T47D (cell line): ENCODE measurements at places on chromosomes 12 and 14.

- DNase-seq: no peak
Observed at GRCh38 chr14:36134038-36134437, 42.5 kb downstream of the PTCSC3 start.

- no peak for DNase-seq
Observed at GRCh38 chr14:53180272-53181221, 27.4 kb upstream of the DDHD1 start.

DNA sequence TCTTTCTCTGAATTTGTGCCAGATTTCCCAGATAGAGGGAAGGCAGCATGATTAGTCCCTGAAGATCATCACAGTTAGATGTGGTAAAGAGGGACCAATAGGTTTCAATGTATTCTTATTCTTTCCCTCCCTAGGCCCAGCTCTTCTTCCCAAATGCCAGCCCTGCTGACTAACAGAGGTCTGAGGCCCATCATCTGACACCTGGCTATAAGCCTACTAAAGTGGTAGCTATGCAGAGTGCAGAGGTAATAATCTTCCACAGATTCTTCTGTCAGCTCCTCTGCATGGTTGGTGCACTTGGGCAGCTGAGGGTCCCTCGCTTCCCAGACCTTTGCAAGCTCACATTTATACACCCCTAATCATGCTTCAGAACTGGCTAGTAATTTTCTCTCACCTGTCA, 63.7 kb upstream of the PZP start:
- no peak for DNase-seq

GRCh38 chr14:42014301-42014700, 407.6 kb downstream of the LRFN5 start:
- no peak for DNase-seq

GRCh38 chr12:128844031-128844635, 9.1 kb upstream of the GLT1D1 start:
- no peak for DNase-seq

DNA sequence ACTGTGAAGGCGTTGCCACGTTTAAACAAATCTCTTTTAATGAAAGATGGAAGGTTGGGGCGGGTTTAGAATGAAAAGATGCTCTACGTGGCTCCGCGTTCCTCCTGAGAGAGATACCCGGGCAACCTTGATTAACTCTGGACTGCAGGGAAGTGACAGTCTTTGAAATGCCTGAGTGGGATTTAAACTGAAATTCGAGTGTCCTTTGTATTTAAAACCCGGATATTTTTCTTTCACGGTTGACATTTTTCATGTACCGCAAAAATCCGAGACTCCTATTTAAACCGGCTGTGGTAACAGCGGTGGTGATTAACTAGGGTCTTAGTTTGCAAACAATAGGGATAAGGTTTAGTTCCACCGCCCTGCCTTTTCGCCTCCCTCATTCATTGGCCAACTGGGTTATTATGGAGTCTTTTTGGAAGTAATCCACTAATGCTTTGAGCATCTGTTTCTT, 707 bp downstream of the G2E3 start:
- DNase-seq: no peak

DNA sequence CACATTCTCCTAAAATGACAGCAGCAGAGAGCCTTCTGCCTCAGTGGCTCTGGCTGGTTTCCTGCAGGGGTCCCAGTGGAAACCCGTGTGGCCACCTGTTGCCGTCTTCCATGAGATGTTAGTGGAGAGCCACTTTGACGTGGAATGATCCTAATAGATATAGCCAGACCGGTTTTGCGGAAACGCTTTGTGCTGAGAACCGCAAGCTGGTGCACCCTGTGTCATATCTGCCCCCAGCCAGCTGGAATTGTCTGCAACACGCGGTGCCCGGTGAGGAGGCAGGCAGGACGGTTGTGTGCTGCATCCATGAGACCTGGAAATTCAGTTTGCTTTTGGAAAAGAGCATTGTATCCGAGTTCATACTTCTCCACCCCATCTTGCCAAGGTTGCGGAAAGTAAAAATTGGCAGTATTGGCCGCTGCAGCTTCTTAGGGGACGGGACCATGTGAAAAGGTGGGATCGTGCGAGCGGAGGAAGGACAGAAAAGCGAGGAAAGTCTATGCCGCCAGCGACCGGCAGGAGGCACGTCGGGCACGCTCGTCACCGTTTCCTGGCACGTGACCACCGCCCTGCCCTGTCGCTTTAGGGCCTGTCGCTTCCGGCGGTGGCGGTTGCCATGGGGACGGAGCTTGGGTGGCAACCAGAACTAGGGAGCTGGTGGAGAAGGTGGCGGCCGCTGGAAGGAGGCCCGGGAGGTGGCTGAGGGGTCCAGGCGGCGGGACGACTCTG, at the start of gene CFAP251:
Gene CFAP251, plus strand, starts transcription at position 643 of the 729 bp plus-strand sequence. CDS start 2,714 bp downstream, outside the sequence.
- peak; percentile 85 for DNase-seq

GRCh38 chr12:105733579-105733978, 403.1 kb downstream of the C12orf75 start:
- DNase-seq: no peak

DNA sequence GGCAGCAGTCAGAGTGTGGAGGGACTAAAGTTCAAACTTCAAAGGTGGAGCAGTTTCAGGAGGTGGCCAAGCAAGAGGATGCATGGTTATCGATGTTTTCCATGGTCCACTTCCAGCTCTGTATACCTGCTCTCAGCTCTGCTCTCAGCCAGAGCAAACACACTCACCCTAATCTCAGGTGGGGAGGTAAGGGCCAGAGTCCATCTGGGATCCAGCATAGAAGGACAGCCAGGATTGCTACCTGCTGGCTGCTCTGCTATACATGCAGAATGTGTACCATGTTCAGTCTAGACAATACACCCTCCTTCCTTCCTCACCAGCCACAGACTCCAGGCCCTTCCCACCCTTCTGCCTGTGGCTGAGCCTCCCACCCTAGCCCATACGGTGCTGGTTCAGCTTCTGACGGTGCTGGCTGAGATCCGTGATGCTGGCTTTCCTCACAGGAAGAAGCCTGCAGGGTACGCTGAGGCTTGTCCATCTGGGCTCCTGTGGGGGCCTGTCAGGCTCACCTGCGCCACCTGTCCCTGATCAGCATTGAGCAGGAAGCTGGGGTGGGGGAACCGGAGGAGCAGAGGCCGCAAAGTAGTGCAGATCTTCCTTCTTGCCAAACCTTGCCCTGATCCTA, 2.4 kb downstream of the CBLN3 start:
- no peak for DNase-seq

DNA sequence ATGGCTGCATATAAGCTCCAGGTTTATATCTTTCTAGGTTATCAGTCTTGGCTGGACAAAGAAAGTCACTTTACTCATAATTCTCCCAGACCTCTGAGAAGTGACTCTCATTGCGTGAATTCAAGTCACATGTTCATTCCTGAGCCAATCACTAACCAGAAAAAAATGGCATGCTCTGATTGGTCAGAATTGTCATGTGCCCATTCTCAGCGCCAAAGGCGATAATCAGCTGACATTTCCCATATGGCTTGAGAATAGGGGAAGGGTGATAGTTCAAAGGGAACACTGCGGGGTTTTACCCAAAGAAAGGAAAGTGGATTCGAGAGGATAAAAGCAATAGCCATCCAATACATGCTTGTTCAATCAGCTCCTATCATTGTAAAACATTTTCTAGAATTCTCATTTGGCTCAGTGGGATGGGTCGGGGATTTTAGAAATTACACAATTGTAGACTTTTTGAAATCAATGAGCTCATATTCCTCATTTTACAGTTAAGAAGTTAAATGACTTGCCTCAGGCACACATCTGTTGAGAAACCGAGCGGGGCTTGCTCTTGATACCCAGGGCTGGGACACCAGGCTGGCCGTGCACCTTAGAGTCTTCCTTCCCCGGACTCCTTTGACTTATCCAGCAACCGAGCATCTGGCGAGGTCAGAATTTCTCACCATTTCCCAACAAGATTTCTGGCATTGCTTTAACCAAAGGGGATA, 454.0 kb upstream of the TBX3 start:
- peak; percentile 6 for DNase-seq

GRCh38 chr14:54369343-54369742, 27.5 kb upstream of the CDKN3 start:
- DNase-seq: no peak
